ENCODE measurements at places on chromosomes 7 and 10. TPM values are rescaled to one million over a fixed set of nuclear protein-coding genes. Genes with fewer than 3 reads are reported as not detected.

The CPVL gene
- polyA plus RNA-seq, result not detected

The BTBD16 gene
- polyA plus RNA-seq, result not detected

The GBX1 gene
- polyA plus RNA-seq, result not detected

DNA sequence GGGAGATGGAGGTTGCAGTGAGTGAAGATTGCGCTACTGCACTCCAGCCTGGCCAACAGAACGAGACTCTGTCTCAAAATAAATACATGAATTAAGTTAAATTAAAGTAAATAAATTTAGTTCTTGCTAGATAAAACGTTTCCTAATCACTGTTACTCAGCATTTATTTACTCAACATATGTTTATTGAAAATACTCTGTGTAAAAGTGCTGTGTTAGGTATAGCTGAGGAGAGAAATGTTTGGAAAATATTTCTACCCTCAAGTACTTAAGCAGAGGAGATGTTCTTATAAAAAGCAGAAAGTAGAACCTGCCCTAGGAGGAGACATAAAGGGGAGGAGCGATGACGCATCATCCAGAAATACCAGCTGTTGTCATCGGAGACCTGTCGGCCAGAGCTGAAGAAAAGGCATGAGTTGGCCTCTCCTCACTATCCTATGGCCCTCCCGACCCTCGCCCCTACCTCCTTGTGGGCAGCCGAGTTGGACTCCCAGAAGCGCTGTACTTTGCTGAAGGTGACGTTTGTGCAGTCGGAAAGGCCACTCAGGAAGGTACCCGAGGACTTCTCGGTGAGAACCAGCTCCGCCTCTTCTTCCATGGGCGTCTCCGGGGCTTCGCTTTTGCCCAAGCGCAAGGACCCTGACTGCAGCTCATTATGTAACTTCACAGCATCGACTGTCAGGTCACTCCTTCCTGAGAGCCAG is 1.1 kb downstream of the RRP12 start:
- peak overlapping the region; percentile 89 for H3K4me3 ChIP-seq
- peaks cover 8% of the 10 kb centered on the region for H3K36me3 ChIP-seq
- peak overlapping the region; percentile 93 for H3K27ac ChIP-seq
- no peak for DNase-seq
- peaks cover 16% of the 10 kb centered on the region for H3K4me1 ChIP-seq
- H3K27me3 ChIP-seq, result no peaks in the 10 kb centered on the region

GRCh38 chr7:102872460-102872859 is 40.3 kb upstream of the LRRC17 start:
- H3K4me1 ChIP-seq, result peaks cover 18% of the 10 kb centered on the region
- DNase-seq, result no peak
- no peak overlapping the region for H3K27ac ChIP-seq
- H3K27me3 ChIP-seq, result no peaks in the 10 kb centered on the region
- no peaks in the 10 kb centered on the region for H3K36me3 ChIP-seq

DNA sequence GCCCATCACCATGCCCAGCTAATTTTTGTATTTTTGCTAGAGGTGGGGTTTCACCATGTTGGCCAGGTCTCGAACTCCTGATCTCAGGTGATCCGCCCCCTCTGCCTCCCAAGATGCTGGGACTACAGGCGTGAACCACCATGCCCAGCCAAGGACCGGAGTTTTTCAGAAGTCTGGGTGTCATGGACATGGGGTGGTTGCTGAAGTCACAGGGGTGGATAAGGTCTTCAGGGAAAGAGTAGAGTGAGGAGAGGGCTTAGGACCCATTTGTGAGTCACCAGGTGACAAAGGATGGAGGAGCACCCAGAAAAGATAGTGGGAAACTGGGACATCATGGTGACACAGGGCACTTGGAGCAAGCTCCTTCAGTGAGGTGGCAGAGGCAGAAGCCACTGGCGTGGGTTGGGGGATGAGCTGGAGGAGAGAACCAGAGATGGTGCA is 2.8 kb upstream of the GPRIN2 start:
- H3K27ac ChIP-seq, result no peak overlapping the region
- H3K36me3 ChIP-seq, result no peaks in the 10 kb centered on the region
- no peak for DNase-seq
- H3K4me3 ChIP-seq, result no peak overlapping the region
- H3K4me1 ChIP-seq, result no peaks in the 10 kb centered on the region

- H3K36me3 ChIP-seq, result peaks cover 32% of the 10 kb centered on the region
- H3K27ac ChIP-seq, result peak overlapping the region; percentile 70
- H3K4me3 ChIP-seq, result peak overlapping the region; percentile 66
These were observed 16.7 kb downstream of the ITGB1 start for GRCh38 chr10:32941357-32941756.

DNA sequence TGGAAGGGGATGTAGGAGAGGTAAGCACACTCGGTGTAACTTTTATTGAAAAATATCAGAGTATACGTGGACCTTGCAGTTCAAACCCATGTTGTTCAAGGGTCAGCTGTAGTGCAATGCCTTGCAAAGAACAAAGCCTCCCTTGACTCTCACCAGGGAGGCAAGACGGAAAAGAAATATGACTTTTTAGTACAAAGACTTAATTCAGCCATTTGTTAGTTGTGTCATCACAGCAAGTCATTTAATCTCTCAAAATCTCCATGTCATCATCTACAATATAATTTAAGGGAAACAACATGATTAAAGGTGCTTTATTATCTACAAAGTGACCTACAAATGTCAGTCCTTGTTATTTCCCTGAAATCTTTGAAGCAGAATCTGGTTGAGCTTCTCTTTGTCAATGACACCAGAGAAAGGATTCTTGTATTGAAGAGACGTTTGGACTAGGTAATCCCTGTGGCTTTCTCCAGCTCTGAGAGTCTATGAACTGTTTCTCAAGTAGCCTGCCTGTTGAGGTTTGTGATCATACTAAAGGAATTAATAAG is 502.8 kb downstream of the REEP3 start:
- no peak overlapping the region for H3K27ac ChIP-seq
- DNase-seq, result no peak
- H3K27me3 ChIP-seq, result no peaks in the 10 kb centered on the region
- no peaks in the 10 kb centered on the region for H3K36me3 ChIP-seq
- no peaks in the 10 kb centered on the region for H3K4me1 ChIP-seq

GRCh38 chr10:4108693-4109092 is 323.7 kb upstream of the KLF6 start:
- no peak for DNase-seq
- H3K27me3 ChIP-seq, result no peaks in the 10 kb centered on the region
- no peak overlapping the region for H3K27ac ChIP-seq
- no peaks in the 10 kb centered on the region for H3K36me3 ChIP-seq

DNA sequence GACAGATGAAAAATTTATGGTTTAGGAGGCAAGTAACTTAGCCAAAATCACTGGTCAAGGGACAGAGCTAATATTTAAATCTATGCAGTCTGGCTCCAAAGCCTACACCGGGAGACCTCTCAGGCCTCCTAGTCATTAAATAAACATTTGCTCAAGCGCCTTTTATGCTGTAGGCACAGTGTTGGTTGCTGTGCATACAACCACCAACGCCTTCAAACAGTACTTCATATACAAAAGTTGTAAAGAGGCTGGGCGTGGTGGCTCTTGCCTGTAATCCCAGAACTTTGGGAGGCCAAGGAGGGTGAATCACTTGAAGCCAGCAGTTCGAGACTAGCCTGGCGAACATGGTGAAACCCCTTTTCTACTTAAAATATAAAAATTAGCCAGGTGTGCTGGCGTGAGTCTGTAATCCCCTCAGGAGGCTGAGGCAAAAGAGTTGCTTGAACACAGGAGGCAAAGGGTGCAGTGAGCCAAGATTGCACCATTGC is 159.8 kb downstream of the MAGI2 start:
- H3K4me3 ChIP-seq, result no peak overlapping the region
- no peak overlapping the region for H3K27ac ChIP-seq
- H3K36me3 ChIP-seq, result no peaks in the 10 kb centered on the region
- no peaks in the 10 kb centered on the region for H3K4me1 ChIP-seq

GRCh38 chr7:69684369-69685292 is 86.4 kb downstream of the AUTS2 start:
- H3K4me1 ChIP-seq, result no peaks in the 10 kb centered on the region
- H3K36me3 ChIP-seq, result no peaks in the 10 kb centered on the region
- H3K27ac ChIP-seq, result no peak overlapping the region
- H3K4me3 ChIP-seq, result no peak overlapping the region
- no peaks in the 10 kb centered on the region for H3K27me3 ChIP-seq
- DNase-seq, result no peak

GRCh38 chr7:37065779-37066271 is 341.5 kb upstream of the AOAH start:
- H3K36me3 ChIP-seq, result no peaks in the 10 kb centered on the region
- DNase-seq, result no peak
- H3K27me3 ChIP-seq, result no peaks in the 10 kb centered on the region
- no peak overlapping the region for H3K27ac ChIP-seq

GRCh38 chr7:124566583-124566982 is 199.0 kb downstream of the GPR37 start:
- no peak overlapping the region for H3K4me3 ChIP-seq
- no peak for DNase-seq
- H3K4me1 ChIP-seq, result no peaks in the 10 kb centered on the region
- no peaks in the 10 kb centered on the region for H3K27me3 ChIP-seq
- H3K27ac ChIP-seq, result no peak overlapping the region

- peak; percentile 53 for DNase-seq
- peak overlapping the region; percentile 96 for H3K27ac ChIP-seq
- no peaks in the 10 kb centered on the region for H3K27me3 ChIP-seq
- peak overlapping the region; percentile 100 for H3K4me3 ChIP-seq
- H3K36me3 ChIP-seq, result peaks cover 2% of the 10 kb centered on the region
- peaks cover 40% of the 10 kb centered on the region for H3K4me1 ChIP-seq
These were observed 559 bp downstream of the TRA2A start for GRCh38 chr7:23531050-23531793.

- no peak overlapping the region for H3K27ac ChIP-seq
- H3K36me3 ChIP-seq, result no peaks in the 10 kb centered on the region
- H3K27me3 ChIP-seq, result peaks cover 24% of the 10 kb centered on the region
- no peak overlapping the region for H3K4me3 ChIP-seq
- no peak for DNase-seq
These were observed 64.9 kb upstream of the NRBF2 start for GRCh38 chr10:63068246-63068645.

- H3K27ac ChIP-seq, result no peak overlapping the region
- no peaks in the 10 kb centered on the region for H3K36me3 ChIP-seq
- no peaks in the 10 kb centered on the region for H3K27me3 ChIP-seq
- H3K4me3 ChIP-seq, result no peak overlapping the region
- H3K4me1 ChIP-seq, result no peaks in the 10 kb centered on the region
- no peak for DNase-seq
These were observed 178.8 kb downstream of the TPK1 start for GRCh38 chr7:144656965-144657517.

DNA sequence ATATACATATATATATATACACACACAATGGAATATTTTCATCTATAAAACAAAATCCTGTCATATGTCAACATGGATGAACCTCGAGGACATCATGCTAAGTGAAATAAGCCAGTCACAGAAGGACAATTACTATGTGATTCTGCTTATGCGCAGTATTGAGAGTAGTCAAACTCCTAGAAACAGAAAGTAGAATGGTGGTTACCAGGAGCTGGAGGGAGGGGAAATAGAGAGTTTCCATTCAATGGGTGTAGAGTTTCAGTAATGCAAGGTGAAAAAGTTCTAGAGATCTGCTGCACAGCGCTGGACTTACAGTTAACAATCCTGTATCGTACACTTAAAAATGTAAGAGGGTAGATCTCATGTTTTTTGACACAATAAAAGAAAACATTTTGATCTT is 181.9 kb downstream of the CDCA7L start:
- no peak for DNase-seq
- H3K4me3 ChIP-seq, result no peak overlapping the region
- H3K27me3 ChIP-seq, result peaks cover 3% of the 10 kb centered on the region

DNA sequence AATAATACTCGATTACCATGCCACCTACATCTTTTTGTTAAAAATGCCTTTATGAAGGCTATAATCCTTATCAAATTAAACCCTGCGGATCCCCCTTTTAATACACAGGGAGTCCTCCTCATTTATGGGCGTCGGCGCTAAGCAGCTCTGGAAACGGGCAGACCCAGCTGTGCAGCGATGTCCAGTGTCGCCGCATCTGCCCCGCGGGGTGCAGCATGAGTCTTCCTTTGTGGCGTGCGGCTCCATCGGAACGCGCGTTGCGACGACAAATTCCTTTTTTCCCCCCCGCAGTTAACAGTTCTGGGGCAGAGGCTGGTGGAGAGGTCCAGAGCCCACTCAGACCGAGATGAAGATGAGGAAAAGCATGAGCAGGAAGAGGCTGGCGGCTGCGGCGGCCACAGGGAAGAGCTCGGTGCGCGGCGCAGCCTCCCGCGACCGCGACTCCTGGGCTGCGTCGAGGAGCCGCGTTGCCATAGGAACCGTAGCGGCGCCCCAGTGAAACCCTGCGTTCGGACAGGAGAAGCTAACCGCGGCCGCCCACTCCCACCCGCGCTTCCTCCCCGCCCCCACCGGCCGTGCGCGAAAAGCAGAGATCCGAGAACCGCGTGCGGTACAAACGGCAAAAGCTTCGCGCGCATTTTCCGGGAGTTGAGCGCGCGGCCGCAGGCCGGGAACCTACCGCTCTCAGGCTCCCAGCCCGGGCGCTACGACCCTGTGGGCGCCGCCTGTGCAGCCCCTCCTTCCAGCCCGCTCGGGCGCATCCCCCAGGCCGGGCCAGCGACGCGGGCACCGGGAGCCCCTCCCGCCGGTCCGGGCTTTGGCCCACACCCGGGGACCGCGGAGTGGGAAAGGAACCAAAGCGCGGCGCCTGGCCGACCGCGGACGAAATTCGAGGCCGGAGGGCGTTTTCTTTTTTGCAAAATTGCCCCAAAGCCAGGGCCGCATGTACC is 130.6 kb downstream of the SPAG6 start:
- H3K27ac ChIP-seq, result no peak overlapping the region
- no peaks in the 10 kb centered on the region for H3K36me3 ChIP-seq
- no peak overlapping the region for H3K4me3 ChIP-seq
- peaks cover 16% of the 10 kb centered on the region for H3K4me1 ChIP-seq
- peaks cover 37% of the 10 kb centered on the region for H3K27me3 ChIP-seq

GRCh38 chr10:71746344-71747037 is 26.8 kb downstream of the VSIR start:
- H3K4me1 ChIP-seq, result peaks cover 100% of the 10 kb centered on the region
- peaks cover 10% of the 10 kb centered on the region for H3K36me3 ChIP-seq
- no peak for DNase-seq
- H3K27me3 ChIP-seq, result no peaks in the 10 kb centered on the region
- peak overlapping the region; percentile 24 for H3K4me3 ChIP-seq

- H3K4me1 ChIP-seq, result no peaks in the 10 kb centered on the region
- no peaks in the 10 kb centered on the region for H3K36me3 ChIP-seq
- H3K27ac ChIP-seq, result no peak overlapping the region
These were observed 517.5 kb upstream of the GALNT17 start for GRCh38 chr7:70614237-70615045.
